NCI-H1105 (cell line): ENCODE measurements at places on chromosomes 11 and 22.

GRCh38 chr11:6565325-6565724 is 38.1 kb downstream of the RRP8 start:
- no peak for DNase-seq

DNA sequence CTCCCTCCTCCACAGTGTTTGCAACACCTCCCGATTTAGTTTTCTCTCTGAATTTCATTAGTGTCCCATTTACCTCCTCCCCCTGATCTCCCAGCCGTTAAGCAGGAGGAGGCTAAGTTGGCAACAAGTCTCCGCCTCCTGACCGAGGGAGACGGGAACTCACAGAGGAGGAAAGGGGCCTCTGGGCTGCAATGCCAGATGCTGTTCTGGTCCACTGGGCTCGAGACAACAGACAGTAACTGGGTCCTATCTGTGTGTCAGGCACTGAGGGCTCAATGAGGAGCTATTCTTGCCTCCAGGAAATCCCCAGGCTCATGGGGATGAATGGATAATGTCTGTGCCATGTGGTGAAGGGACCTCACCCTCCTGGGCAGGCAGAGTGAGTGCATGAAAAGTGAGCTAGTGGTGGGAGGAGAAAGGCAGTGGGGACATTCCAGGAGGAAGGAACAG is 228.1 kb downstream of the TENM4 start:
- DNase-seq = no peak

DNA sequence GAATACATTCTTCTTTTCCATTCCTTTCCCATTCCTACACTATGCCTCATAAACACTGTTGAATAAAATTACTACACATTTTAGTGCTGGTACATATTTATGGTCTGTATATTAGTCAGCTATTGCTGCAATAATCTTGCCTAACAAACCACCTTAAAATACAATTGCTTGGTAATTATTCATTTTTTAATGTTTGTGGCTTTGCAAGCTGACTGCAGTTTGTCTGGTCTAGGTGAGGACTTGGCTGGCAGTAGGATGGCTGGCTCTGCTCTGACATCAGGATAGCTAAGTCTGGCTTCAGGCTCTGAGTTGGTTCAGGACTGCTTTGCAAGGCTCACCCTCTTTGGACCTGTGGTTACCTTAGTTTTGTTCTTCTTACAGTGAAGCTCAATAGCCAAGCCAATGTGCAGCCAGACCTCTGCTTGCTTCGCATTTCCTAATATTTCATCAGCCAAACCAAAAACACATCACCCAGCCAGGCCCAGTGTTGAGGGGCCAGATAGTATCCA is 913.4 kb upstream of the RAG2 start:
- DNase-seq = no peak

- no peak for DNase-seq
These were observed 72.7 kb upstream of the ARFGAP3 start for GRCh38 chr22:42929838-42930155.

- no peak for DNase-seq
These were observed 2.0 kb downstream of the FBLN1 start for GRCh38 chr22:45504373-45505341.

DNA sequence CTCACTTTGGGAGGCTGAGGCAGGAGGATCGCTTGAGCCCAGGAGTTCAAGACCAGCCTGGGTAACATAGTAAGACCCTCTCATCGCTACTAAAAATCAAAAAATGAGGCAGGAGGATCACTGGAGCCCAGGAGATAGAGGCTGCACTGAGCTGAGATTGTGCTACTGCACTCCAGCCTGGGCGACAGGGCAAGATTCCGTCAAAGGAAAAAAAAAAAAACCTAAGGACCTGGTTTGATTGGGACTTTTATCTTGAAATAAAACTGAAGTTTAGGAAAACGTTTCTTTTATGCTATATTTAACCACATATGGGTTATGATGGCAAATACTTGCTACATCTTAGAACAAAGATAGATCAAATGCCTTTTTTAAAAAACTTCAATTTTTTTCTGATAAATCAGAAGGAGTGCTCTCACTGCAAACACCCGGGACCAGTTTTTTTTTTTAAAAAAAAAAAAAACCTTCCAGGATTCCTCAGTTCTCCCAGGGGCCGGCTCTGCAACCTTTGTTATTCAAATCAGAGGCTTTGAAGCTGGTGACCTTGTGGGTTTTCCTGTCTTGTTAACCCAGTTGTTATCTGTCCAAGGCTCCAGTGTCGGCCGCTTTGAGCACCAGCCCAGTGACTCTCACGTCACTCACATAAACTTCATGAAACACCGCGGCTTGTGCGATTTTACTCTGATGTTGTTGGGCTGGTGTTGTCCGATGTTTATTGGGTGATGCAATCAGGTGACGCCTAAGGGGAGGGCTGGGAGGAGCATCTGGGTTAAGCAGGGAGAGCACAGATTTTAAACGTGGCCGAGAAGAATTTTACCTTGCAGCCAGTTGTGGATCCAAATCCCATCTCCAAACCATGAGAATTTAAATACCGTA is 24.7 kb upstream of the SLC22A12 start:
- DNase-seq = peak; percentile 80

GRCh38 chr11:93757301-93757700 is 15.8 kb downstream of the C11orf54 start:
- no peak for DNase-seq

GRCh38 chr11:113172382-113172951 is 141.9 kb upstream of the TTC12 start:
- no peak for DNase-seq

- no peak for DNase-seq
These were observed 14.8 kb upstream of the GAL start for GRCh38 chr11:68669301-68670090.

DNA sequence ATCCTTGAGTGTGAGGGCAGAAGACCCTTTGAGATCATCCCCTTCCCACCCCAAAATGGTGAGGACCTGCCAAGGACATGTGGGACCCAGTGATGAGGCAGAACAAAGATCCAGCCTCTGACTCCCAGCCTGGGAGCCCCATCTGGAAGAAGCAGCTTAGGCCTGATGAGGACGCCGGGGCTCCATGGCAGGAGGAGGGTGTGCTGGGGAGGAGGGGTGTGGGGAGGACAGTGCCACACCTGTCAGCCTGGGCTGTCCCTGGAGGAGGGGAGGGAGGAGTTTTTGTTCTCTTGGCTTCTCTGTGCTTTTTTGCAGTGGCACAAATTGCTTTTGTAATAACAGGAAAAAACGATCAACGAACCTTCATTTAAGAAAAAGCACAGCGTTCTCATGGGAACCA is 44.4 kb upstream of the DAGLA start:
- DNase-seq = no peak

GRCh38 chr11:111082664-111083063 is 162.9 kb upstream of the POU2AF2 start:
- no peak for DNase-seq

- DNase-seq = no peak
These were observed 472.2 kb upstream of the ANO3 start for GRCh38 chr11:25859776-25860175.

GRCh38 chr22:50078761-50079160 is 6.5 kb downstream of the MLC1 start:
- no peak for DNase-seq

DNA sequence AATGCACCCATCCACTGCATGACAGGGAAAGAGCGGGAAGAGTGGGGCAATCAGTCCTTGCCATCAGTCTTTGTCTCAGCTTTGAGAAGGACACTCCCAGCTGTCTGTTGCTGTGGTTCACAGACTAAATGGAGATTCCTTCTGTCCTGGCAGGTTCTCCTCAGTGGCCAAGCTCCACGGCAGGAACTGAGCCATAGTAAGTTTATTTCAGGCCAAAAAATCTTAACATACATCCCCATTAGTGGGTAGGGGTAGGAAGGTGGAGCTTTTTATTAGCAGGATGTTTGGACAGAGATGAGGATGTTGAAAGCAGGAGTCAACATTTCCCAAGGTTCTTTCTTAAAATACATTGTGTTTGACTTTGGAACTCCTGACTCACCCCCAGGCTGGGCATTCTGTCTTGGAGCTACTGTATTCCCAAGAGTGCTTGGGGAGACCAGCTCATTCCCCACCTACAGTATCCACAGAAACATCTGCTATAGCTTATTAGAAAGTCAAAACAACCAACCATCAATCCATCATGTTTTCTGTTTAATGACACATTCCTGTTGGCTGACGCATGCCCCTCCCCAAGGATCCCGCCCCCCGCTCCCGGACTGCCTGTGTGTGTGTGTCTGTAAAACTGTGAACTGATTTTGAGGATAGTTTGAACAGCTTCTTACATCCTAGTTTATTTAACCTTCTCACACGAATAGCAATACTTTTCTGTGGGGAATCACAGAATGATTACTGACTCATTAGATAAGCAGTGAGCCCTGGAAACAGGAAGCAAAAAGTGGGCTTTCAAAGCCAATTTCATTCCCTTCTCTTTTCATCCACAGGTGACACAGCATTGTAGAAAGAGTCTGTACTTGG is 109.5 kb downstream of the CCDC81 start:
- DNase-seq = no peak

- DNase-seq = no peak
These were observed 9.6 kb upstream of the ALKBH3 start for GRCh38 chr11:43871051-43871450.

GRCh38 chr11:65928667-65929066 is 9.4 kb downstream of the DRAP1 start:
- no peak for DNase-seq

DNA sequence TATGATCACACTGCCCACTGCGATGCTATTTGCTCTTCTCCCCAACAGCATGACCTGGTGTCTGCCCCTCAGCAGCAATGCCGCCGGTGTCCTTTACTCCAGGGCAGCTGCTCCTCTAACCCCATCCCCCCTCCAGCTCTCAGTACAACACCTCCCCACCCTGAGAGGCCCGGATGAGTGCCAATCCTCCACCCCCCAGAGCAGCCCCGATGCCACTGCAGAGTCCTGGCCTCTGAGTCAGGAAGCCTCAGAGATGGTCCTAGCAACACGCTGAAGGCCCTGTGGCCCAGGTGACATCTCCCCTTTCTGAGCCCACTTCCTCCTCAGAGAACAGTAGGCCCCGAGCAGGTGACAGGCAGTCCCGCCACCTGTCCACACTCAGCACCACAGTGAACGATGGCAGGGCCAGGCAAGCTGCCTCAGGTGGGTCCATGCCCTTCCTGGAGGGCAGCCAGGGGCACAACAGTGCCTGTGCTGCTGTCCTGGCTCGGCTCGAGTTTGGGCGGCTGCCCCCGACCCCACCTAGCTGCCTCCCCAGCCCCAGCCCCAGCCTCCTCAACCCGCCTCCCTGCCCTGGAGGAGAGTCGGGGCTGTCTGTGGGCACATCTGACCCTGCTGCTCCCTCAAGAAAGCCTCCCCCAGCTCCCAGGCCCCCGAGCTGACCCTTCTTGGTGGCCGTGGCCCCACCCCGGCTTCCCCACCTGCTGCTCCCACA is 3.9 kb upstream of the NDUFS8 start:
- no peak for DNase-seq

GRCh38 chr11:62411524-62411923 is 7.3 kb upstream of the SCGB1A1 start:
- DNase-seq = no peak

DNA sequence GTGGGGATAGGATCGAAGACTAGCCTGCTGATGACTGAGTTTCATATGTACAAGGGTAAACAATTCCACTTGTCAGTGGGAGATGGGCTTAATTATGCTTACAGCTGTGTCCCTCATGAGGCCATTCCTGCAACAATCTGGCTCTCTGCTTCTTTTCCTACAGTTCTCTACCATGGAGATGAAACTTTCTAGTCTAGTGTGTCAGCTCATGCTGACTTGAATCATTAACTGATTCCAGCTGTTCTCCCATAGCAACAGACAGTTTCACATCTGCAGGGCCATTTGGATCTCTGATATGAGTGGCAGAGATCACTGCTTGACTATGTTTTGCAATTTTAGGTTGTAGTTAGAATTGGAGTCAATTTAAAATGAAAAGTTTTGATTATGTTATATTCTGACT is 1251.7 kb upstream of the RAG2 start:
- DNase-seq = no peak

- DNase-seq = no peak
These were observed 4.3 kb upstream of the LRP5 start for GRCh38 chr11:68308068-68308467.

GRCh38 chr11:59802639-59803176 is 7.9 kb downstream of the MRPL16 start:
- DNase-seq = peak; percentile 6

DNA sequence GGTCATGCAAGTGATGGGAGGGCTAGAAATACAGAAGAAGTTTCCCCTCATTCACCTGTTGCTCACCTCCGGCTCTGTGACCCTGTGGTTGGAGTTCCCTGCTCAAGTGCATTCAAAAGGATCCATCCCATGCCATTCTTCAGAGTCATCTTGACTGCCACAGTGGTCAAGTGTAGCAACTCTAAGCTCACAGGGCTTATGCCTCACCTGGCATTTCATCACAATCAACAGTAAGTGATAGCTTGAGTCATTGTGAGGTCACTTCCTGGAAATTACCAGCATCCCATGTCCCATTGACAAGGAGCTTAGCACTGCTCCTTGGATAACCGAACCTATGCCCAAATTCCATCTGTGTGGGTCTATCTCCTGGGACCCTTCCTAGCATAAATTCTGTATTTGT is 55.6 kb downstream of the OR4C45 start:
- no peak for DNase-seq

DNA sequence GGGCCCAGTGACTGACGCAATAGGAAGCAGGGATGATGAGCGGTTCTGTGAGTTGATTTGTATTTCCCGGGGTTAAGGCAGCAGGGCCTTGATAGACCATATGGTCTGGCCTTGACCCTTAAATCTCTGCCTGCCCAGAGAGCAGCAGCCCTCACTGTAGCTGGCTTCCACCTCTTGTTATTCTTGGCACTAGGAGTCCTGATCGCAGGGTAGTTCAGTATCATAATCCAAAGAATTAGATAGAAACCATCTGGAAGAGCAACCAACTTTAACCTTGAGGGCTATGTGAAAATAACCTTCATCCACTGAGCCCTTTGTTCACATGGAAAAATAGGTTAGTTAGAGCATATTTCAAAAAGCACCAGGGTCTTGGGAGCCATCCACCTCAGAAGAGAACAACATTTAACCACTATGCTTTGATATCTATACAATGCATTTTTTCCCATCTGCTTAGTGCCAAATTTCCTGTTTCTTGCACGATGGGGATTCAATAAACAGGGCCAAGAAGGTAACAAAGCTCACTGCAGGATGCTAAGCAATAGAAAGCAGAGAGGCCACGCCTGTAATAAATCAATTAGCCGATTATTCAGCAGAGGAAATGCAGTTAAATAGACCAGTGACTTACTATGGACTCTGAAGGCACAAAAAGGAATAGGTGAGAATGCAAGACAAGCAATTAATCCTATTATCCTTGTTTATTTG is 761.3 kb downstream of the OPCML start:
- no peak for DNase-seq

GRCh38 chr11:12279672-12280108 is 97.7 kb upstream of the PARVA start:
- no peak for DNase-seq
